ENCODE measurements at places on chromosomes 12 and 14. TPM values are rescaled to one million over a fixed set of nuclear protein-coding genes. Genes with fewer than 3 reads are reported as not detected.

GRCh38 chr14:38989922-38990546, 113.0 kb downstream of the SEC23A start:
- DNase-seq = no peak

DNA sequence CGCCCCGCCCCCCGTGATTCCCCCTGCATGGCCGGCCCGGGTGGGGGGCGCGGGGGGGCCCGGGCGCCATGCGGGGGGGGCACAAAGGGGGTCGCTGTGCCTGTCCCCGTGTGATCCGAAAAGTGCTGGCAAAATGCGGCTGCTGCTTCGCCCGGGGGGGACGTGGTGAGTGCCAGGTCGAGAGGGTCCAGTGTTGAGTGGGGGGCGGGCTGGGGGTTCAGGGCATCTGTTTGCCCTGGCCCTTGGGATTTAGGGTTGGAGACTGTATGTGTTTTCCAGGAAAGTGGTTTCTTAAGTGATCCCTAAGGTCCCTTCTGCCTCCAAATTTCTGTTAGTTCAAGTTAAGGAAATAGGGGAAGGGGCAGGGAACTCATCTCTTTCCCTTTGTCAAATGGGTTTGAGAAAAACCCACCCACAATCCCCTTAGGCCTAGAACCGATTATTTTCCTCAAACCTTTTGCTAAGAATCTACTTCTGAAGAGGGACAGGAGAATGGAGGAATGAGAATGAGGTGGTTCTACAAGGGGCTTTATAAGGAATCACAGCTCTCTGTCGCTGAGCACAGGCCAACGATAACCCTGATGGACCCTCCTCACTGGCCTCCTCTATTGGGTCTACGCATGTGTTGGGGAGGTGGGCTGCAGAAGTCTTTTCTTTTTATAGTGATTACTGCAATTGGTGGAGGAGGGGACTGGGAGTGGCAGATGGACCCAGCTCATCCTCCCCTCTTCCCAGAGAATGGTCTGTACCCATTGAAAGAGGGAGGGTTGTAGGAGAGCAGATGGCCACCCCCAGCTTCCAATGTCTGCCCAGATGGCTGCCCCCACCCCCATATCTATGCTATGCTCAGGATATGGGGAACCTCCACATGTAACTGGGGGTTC, 834 bp downstream of the ARHGEF25 start:
- no peak for DNase-seq

DNA sequence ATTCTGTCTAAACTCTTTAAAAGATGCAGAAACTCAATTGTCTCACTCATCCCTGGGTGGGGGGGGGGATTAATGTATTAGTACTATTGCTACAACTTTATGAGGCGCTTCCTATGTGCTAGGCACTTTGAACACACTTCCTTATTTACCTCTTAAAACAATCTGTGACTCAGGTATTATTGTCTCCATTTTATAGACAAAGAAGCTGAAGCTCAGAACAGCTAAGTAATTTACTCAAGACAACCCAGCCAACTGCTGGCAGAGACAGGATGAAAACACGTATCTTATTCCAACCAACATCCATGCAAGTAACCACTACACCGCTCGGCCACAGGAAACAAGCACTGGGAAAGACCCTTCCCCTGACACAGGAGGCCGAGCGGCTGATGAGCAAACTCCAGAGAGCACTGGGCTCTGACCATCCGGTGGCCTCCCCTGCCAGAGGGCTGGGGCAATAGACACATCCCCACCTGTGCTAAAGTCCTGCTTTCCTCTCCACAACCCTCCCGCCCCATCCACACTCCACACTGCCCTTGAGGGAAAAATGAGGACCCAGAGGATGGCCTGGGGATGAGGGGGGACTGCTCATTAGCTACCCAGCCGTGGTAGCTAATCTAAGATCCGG, 244.2 kb downstream of the DPF3 start:
- no peak for DNase-seq

The PHETA1 gene
- 11.0 TPM for polyA plus RNA-seq

The RFLNA gene
- 7.5 TPM for polyA plus RNA-seq

GRCh38 chr12:23686095-23686494, 263.4 kb downstream of the SOX5 start:
- no peak for DNase-seq

- DNase-seq = no peak
These were observed 46.6 kb upstream of the LTBP2 start for GRCh38 chr14:74658535-74659131.

- DNase-seq = no peak
These were observed 6.9 kb upstream of the SPRYD4 start for GRCh38 chr12:56461235-56462159.

DNA sequence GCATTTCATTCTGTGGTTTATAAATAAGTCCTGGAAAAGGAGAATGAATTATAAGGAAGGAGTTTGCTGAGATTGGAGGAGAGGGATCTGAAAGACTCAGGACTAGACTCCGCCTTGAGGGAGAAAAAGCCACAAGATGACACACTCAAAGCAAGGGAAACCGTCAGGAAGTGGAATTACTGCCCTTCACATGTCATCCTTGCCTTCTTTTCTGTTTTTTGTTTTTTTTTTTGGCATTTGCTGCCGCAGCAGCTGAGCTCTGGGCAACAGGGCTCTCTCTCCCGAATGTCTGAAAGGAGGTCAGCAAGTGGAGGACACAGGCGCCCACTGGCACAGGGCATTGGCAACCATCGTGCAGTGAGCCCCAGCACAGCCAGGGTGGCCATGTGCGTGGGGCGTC, 344.9 kb downstream of the DPF3 start:
- no peak for DNase-seq

- no peak for DNase-seq
These were observed 18.9 kb downstream of the FGD4 start for GRCh38 chr12:32418221-32418620.

The TMEM30B gene
- polyA plus RNA-seq = 12.9 TPM

The CLECL1 gene
- 0.74 TPM for polyA plus RNA-seq

- DNase-seq = no peak
These were observed 120.0 kb downstream of the SCARB1 start for GRCh38 chr12:124743479-124744272.

The GPR162 gene
- polyA plus RNA-seq = 29.3 TPM

- DNase-seq = no peak
These were observed 1.7 kb downstream of the POLE start for GRCh38 chr12:132685400-132685799.

- no peak for DNase-seq
These were observed 96.9 kb downstream of the STXBP6 start for GRCh38 chr14:24952851-24953666.

DNA sequence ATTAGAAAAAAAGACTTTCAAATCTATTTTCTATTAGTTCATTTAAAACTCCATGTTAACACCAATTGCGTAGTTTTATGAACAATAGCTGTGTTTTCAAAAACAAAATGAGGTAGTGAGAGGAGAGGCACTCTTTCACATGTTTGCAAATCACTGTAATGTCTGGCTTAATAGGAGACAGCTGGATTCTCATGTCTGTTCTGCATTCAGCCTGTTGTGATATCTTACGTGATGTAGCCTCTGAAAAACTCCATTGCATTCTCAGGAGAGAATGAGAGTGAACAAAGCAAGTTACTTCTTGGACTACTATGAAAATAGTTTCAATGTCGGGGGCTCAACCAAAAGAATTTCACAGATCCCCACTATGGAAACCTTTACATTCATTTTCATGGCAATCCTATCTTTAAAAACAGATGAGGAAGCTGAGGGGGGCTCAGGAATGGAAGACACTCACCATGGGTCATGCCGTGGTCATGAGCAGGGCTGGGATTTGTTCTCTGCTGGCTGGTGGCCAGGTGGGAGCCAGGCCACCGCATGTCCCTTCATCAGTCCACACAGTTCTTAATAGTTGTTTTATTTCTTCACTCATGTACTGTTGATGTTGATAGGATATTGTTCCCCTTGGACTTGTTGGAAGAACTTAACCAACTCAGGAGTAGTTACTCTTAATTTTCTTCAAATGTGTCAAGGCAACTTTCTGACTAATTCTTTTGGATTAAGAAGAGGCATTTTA, 346.2 kb upstream of the FAR2 start:
- no peak for DNase-seq

- DNase-seq = no peak
These were observed 50.6 kb downstream of the PPP2R5C start for GRCh38 chr14:101812071-101812470.

DNA sequence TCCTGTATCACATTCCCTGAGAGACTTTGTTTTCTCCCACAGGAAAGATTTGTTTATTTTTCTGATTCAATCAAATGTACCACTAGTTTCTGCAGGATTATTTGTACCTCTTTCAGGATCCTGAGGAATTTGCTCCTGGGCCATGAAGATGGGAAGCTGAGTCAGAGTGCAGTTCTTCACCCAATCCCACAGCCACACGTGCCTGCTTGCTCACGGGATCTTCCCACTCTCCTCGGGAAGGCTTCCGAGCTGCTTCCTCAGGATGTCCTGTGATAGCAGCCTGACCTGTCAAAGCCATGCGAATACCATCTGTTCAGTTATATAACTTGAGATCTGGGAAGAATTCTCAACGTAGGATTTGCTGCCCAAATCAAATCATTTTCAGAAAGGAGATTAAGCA, 41.8 kb upstream of the HIF1A start:
- no peak for DNase-seq

GRCh38 chr12:114272071-114272470, 133.9 kb downstream of the TBX5 start:
- no peak for DNase-seq

The LGALS3 gene
- 66.4 TPM for polyA plus RNA-seq

DNA sequence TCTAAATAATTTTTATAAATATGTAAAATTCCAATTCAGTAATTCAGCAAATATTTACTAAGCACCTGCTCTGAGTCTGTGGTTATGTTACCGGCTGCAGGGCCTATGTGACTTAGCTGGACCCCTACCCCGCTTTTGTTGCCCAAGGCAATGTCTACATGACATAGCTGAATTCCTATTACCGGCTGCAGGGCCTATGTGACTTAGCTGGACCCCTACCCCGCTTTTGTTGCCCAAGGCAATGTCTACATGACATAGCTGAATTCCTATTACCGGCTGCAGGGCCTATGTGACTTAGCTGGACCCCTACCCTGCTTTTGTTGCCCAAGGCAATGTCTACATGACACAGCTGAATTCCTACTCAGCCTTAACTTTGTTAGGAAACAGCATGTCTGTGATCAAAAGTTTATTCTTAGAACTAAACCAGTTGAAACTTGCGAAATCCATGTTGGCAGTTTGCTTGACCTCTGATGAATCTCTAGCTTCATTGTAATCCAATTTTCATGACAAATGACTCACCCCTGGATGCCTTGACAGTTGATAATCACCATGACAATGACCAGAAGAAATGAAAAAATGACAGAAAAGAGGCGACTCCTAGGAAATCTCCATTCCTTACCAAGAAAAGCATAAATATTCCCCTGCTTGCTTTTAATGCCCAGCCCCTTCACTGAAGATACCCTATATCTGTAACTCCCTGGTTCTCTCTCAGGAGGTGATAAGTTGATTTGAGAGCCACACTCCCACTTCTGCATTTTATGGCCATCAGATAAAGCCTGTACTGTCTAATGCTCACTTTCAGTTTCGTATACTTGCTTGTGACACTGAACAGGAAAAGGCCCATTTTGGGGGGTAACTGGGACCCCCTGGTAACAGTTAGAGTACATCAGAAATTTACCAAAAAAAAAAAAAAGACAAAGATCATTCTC, 148.4 kb upstream of the SYT10 start:
- DNase-seq = no peak

The GALNT9 gene
- polyA plus RNA-seq = 10.4 TPM

- DNase-seq = no peak
These were observed 276.2 kb downstream of the EMP1 start for GRCh38 chr12:13472690-13473089.

The BHLHE41 gene
- polyA plus RNA-seq = 2.8 TPM

- no peak for DNase-seq
These were observed 484 bp upstream of the PRKCH start for GRCh38 chr14:61320806-61321384.

DNA sequence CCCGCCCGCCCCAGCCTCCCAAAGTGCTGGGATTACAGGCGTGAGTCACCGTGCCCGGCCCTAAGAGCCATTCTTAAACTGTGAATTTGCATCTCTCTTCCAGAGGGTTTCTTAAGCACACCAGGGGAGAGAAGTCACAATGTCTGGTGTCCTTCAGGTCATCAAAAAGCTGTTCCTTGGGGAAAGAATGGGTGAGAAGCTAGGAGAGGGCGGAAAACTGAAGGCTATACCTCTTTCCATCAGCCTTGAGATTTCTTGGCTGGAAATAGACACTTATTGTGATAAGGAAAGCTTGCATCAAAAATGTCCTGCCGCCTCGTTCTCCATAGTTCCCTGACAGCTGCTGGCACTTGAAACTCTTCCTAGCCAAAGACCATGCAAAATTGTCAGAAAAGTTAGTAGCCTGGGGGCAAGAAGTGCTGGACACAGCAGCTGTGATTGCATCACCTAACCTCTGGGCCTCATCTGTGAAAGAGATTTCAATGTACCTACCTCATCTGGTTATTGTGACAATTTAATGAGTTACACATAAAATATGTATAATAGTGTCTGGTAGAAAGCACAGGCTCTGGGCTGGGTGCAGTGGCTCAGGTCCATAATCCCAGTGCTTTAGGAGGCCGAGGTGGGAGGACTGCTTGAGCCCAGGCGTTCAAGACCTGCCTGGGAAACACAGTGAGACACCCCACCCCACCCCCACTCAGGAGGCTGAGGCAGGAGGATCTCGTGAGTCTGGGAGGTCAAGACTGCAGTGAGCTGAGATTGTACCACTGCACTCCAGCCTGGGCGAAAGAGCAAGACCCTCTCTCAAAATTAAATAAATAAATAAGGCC, 9.7 kb upstream of the UBC start:
- DNase-seq = no peak

The FGF23 gene
- 0.05 TPM for polyA plus RNA-seq

DNA sequence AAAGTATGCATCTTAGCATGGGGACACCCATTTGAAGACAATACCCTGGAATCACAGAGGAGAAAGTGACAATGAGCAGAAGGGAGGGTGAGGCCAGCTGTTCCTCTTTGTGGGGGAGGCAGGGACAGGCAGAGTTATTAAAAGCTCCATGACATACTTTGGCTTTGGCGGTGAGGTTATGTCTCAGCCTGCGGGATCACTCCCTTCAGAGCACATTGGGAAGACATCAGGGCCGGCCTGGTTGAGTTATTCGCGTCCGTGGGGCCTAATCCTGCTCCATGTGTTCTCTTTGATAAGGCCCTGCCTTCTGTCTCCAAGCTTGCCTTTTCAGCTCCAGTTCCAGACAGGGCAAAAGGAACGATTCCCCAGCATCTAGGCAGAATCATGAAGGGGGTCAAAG, 98.8 kb upstream of the NTF3 start:
- DNase-seq = no peak

DNA sequence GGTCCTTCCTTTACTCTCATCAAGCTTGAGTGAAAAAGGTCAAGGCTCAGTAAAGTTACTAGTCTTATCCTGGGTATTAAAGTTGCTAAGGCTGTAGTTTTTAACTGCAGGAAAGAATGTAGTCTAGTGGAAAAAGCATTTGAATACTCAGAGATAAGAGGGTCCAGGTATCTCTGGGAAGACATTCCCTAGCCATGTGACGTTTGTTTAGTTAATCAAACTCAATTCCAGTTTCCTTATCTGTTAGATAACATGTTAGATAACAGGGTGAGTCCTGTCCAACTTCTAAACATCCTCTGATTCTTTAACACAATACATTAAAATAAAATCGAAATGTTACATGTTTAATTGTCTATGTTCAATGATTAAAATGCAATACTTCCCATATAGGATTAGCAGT, 720.7 kb upstream of the LMO3 start:
- no peak for DNase-seq

The FGF6 gene
- not detected for polyA plus RNA-seq

The TBK1 gene
- polyA plus RNA-seq = 26.9 TPM

All from left renal pelvis (tissue), 4 donors.